Naive B cell (primary cell): ENCODE measurements at places on chromosomes 7 and 10. TPM values are rescaled to one million over a fixed set of nuclear protein-coding genes. Genes with fewer than 3 reads are reported as not detected.

DNA sequence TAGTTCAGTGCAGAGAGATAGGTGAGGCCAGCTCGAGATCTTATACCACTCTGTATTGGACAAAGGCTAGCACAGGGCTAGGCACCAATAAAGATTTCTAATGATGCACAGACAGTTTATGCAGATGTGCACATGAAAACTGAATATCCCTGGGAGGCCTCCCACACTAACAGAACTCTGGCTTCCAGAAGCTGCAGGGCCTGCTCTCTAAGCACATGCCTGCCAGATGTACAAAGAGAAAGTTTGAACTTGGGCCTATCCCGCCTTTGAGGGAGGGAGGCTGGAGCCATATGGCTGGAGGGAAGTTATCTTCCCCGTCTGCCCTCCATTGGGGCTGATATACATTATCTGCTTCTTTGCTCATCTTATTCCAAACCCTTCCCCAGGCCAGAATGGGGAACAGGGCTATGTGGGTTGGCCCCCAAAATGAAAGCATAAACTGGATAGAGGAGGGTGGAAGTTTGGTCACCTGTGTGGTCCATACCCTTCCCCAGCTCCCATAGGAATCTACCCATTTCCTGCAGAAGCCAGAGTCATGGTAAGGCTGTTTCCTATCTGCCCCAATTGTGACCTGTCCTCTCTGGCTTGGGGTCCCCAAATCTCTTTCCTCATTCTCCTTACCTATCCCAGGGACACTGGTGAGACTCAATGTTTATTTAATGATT, 3.8 kb downstream of the KAZALD1 start:
- DNase-seq, result no peak

- no peak for DNase-seq
Measured at GRCh38 chr7:135386181-135386580, 123.7 kb downstream of the CNOT4 start.

SFTPA2 gene
- not detected for polyA plus RNA-seq

DNA sequence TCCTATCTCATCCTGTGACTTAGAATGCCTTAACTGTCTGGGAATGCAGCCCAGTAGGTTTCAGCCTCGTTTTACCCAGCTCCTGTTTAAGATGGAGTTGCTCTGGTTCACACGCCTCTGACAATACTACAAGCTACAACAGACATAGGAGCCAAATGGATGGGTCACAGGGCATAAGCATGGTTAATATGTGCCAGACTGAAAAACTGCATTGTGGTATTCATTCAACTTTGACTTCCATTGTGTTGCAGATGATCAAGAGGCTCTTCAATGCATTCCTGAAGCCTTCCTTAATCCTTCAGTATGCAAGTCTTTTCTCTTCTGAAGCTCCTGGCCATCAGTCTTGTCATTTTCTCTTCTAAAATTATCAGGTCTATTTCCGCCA, 20.3 kb upstream of the RNF32 start:
- DNase-seq, result no peak

DPP6 gene
- not detected for polyA plus RNA-seq

STAG3 gene
- polyA plus RNA-seq, result 221 TPM

DNA sequence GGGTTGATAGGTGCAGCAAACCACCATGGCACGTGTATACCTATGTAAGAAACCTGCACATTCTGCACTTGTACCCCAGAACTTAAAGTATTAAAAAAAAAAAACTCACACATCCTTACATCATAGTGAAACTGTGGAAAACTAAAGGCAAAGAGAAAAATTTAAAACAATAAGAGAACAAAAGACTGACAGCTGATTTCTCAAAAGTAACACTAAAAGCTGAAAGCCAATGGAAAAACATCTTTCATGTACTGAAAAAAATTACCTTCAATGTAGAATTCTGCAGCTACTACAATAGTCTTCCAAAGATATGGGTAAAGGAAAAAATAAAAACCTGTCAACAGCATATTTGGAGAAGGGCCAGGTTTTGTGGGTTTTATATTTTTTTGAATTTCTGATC, 729.1 kb upstream of the NRP1 start:
- DNase-seq, result no peak

ITPRID1 gene
- polyA plus RNA-seq, result not detected

DNA sequence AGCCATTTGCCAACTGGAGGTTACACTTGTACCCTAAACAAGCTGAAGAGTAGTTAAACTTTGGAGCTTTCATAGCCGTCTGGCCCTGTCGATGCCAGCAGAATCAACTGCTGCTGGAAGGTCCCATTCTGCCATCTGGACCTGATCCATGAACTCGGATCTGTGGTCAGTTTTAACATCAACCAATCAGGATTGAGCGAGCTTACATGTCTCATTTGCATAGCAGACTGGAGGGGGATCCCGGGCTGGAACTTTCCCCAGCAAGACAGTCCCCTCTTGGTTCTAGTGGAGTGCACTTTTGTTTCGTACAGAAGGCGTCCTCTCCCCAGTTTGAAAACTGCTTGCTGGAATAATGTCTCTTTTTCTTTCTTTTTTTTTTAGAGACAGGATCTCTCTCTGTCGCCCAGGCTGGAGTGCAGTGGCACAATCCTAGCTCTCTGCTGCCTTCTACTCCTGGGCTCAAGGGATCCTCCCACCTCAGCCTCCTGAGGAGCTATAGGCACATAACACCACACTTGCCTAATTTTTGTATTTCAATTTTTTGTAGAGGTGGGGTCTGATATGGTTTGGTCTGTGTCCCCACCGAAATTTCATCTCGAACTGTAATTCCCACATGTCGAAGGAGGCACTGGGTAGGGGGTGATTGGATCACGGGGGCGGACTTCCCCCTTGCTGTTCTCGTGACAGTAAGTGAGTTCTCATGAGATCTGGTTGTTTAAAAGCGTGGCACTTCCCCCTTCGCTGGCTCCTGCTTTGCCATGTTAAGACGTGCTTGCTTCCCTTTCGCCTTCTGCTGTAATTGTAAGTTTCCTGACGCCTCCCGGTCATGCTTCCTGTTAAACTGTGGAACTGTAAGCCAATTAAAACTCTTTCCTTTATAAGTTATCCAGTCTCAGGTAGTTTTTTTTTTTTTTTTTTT, 42.8 kb upstream of the SEPHS1 start:
- no peak for DNase-seq

DNA sequence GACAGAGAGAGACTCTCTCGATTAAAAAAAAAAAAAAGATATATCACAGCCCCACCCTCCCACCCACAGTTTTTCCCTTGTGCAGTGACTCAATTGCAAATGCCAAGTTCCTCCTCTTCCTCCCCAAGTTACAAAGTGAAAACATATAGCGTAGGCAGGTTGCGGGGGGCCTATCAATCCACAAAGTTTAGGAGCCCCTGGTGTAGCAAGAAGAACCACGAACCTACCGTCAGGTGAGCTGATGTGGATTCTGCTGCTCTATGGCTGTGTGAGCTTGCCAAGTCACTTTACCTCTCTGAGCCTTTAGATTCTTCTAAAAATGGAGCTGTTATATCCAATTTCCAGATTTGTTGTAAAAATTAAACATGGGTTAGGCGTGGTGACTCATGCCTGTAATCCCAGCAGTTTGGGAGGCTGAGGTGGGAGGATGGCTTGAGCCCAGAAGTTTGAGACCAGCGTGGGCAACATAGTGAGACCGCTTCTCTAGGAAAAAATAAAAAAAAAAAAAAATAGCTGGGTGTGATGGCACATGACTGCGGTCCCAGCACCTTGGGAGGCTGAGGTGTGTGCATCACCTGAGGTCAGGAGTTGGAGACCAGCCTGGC, 8.2 kb upstream of the RHBDD2 start:
- DNase-seq, result no peak

RPS24 gene
- 888 TPM for polyA plus RNA-seq

- DNase-seq, result no peak
Measured at GRCh38 chr10:125014086-125014830, 72.3 kb downstream of the ZRANB1 start.

DNA sequence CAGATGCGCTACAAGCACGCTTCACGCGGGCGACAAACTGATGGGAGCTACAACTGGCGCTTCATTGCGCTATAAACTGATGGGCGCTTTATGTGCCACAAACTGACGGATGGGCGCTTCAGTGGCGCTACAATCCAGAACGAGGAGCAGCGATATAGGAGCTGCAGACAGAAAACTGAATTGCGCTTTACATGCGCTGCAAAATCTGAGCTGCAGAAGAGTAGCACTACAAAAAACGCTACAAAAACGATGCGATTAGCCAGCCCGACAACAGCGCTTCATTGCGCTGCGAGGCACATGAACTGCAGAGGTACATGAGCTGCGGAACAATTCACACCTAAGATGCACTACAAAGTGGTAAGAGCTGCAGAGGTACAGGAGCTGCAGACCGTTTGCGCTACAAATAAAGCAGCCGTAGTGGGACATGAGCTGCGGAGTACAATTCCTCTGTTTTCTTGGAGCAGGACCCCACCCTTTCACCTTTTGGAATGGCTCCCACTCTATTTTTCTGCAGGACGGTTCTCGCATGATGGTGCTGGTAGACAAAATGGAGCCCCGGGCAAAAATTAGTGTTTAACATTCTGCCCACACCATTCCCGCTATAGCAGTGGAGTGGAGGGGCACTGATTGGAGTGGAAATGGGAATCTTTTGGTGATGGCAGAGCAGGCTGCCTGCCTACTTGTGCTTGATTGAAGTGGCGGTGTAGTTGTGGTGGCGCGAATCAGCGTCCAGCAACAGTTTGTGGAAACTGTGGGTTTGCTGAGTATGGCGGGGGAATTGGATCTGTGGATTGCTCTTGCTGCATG, 1.2 kb upstream of the SGCE start:
- no peak for DNase-seq

- no peak for DNase-seq
Measured at GRCh38 chr10:112532956-112533355, 85.9 kb downstream of the VTI1A start.

DNA sequence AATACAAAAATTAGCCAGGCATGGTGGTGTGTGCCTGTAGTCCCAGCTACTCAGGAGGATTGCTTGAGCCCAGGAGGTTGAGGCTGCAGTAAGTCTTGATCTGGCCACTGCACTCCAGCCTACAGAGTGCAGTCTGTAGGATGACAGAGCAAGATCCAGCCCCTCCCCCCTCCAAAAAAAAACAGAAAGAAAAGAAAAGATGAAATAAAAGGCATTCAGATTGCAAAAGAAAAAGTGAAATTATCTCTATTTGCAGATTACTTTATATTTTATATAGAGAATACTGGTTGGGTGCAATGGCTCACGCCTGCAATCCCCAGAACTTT, 20.7 kb upstream of the ZMIZ2 start:
- DNase-seq, result no peak

GRCh38 chr7:123770378-123770777, 21.6 kb upstream of the WASL start:
- no peak for DNase-seq

- DNase-seq, result peak; percentile 49
Measured at GRCh38 chr7:1939434-1940401, 269.6 kb downstream of the ELFN1 start.

CYP3A5 gene
- not detected for polyA plus RNA-seq

DNA sequence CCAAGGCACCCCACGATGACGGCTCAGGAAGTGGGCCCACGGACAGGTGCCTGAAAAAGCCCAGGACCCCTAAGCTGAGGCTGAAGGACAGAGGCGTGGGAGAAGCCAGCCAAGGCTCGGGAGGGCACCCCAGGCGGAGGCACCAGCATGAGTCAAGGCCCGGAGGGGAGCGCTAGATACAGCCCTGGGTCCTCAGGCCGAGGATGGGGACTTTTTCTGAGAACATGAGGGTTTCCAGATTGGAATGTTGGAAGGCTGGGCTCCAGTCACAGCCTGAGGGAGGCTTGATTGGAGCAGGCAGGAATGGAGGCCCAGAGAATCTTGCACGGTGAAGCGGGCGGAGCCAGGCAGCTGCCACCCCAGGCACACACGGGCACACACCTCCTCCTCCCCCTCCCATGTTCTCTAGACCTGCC, 19.0 kb upstream of the ELFN1 start:
- no peak for DNase-seq

DNA sequence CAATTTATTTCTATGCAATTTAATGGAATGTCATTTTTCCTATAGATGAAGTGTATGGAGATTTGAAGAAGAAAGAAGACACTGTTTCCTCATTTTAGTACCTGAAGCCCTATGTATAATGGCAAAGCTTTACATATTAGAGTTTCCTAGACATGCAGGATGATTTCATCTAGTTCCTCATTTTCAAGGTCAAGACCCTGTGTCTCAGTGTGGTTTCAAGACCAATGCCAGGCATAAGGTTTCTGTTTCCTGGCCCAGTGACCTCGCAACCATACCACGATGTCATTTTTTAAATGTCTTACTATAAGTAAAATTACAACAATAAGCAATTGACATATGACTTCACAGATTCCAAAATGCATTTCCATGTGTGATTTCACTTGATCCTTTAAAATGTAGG, 336.5 kb upstream of the PRKCQ start:
- DNase-seq, result peak; percentile 46

GRCh38 chr7:103686064-103686463, 240.1 kb upstream of the SLC26A5 start:
- no peak for DNase-seq

DNA sequence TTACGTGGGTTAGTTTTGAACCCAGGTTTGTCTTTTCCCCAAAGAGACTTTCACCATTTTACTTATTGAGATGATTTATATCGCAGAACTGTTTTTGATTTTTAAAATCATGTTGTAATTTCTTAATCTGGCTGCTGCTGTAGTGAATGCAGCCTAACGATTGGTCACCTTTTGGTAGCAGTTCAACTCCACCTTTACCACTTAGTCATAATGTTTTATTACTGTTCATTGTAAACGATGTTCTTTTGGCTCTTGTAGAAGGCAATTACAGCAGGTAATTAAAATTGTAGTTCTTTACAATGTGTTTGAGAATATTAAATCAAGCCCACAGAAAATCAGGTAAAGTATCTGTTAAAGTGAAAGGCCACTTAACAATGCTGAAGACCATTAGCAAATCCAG, 531.1 kb downstream of the SDK1 start:
- no peak for DNase-seq

TMEM236 gene
- not detected for polyA plus RNA-seq

GRCh38 chr7:111356941-111357340, 205.4 kb downstream of the IMMP2L start:
- no peak for DNase-seq

WDFY4 gene
- 98.0 TPM for polyA plus RNA-seq

DNA sequence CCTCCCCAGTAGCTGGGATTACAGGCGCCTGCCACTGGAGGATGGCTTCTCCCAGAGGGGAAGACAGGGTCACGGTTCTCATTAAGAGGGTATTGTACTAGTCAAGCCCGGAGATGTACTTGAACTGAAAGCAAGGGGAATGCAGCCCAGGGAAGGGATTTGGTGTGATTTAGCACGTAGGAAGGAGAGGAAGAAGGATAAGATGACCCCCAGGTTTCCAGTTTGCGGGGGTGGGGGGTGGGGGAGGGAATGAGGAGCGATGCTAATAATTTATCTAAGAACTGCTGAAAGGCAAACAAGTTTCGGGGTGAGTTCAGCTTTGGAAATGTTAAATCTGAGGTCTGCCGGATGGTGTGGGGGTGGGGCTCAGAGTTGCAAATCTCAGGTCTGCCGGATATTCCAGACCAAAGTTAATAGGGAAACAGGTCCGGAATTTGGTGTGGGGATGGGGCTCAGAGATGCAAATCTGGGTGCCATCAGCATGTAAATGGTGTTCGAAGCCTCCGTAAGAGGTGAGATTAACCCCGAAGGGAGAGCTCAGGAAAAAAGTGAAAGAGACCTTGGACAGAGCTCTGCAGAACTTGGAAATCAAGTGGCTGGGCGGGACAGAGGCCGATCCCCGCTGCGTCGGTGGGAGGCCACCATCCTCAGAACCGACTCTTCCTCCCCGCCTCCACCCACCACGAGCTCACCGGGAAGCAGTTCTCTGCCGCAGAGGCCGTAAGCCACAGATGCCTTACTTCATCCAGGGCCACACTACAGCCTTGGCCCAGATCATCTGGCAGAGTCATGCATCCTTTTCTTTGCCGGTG, 1.6 kb upstream of the SEPHS1 start:
- DNase-seq, result no peak
